Esophagus muscularis mucosa (tissue), 4 donors: ENCODE measurements at places on chromosomes 4 and X.

DNA sequence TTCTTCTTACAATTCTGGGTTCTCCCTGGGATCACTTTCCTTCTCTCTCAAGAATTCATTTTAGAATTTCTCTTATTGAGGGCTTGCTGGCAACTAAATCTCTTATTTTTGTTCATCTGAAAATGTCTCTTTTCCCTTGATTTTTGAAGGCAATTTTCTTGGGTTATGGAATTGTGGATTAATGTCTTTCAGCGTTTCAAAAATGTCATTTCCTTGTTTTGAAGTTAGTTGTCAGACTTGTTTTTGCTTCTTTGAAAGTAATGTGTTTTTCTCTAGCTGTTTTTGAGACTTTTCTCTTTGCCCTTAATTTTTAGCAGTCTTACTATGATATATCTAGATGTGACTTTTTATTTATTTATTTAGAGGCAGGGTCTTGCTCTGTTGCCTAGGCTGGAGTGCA lies 205.7 kb downstream of the CHIC2 start:
- no peak for DNase-seq

- DNase-seq = no peak
Measured at GRCh38 chr4:145436114-145436513, 45.5 kb upstream of the SMAD1 start.

DNA sequence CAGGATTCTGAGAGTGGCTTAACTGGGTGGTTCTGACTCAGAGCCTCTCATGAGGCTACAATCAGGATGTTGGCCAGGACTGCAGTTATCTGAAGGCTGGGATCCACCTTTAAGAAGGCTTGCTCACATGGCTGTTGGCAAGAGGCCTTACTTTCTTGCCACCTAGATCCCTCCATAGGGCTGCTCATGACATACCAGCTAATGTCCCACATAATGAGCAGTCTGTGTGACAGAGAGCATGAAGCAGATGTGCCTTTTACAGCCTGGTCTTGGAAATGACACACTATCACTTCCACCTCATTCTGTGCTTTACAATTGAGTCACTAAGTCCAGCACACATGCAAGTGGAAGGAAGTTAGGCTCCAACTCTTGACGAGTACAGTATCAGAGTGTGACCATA lies 4.3 kb upstream of the RBM3 start:
- no peak for DNase-seq

DNA sequence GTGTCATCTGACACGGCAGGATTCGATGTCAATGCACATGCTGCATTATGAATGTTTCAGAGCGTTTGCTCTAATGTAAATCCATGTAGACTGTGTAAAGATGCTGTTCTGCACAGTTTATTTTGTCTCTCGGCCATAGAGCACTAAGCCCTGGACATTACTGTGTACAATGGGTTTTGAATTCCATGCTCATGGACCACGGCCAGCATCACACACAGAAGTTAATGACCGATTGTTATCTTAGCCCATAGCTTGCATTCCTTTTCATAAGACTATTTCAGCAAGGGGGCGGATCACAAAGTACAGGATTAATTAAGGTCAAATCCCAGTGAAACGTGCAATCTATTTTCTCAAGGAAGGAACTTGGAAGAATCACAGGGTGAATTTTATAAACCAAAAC lies 286.1 kb upstream of the TENM3 start:
- no peak for DNase-seq

DNA sequence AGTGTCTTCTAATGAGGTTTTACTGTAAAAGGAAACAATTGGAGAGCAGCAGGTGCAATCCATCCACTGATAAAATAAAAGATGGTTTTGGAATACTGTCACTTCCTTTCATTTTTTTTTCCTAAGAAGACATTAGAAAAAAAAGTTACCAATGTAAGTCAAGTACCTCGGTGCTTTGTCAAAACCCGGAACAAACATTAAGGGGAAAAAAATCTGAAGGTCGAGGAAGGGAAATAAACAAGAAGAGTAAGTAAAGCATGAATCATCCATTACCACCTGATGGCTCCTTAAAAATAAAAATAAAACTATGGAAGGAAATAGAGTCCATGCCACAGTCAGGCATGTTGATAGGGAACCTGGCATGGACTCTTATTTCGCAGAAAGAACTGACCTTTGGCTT lies 15.3 kb upstream of the XPNPEP2 start:
- DNase-seq = no peak

DNA sequence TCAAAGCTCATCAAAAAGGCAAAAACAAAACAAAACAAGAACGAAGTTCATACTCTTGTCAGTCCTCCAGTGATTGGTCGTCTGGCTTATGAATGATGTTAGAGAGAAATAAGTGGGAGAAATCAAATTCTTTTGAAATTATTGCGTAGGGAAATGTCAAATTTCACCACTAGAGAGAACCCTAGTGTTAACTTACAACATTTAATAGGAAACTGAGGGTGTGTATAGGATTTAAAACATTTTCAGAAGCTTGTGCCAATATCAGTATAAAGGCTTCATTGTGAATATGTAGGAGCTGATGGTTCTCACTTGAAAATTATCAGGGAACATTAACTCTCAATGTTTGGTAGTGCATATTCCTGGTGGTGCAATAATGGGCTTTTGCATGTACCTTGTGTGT lies 17.4 kb downstream of the ADH6 start:
- no peak for DNase-seq

- DNase-seq = no peak
Measured at GRCh38 chr4:182776376-182777105, 140.6 kb downstream of the DCTD start.

DNA sequence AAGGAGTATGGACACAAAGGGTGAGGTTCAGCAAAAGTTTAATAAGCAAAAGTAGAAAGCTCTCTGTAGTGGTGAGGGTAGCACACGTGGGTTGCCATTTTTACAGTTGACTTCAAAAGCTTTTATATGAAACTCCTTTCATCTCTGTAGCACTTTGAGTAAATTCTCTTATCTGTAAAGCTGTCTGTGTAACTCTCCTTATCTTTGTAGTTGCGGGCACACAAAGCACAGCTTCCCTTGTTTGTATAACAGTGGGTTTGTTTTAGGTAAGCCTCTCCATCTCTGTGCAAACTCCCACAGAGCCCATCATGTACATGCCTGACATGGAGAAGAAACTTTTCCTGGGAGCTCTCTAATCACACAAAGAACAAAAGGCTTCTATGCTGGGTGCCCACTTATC lies 325.9 kb upstream of the PABPC5 start:
- no peak for DNase-seq

GRCh38 chr4:7808752-7809151 lies 130.9 kb downstream of the AFAP1 start:
- DNase-seq = no peak

DNA sequence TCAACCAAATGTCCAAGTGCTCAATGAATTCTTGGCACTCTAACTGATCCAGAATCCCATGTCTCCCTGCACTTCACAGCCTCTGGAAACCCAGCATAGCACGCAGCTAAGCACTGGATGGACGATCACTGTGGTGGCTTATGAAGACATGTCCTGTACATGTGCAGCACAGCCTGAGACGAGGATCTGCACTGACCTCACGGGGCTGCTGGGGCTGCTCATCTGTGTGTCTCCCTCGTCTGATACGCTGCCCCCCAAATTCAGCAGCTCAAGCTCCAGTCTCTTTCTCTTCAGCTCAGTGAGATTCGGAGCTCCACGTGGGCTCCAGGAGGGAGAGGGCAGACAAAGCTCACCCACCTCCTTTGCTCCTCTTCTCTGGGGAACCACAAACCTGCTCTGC lies 126.9 kb downstream of the CPZ start:
- no peak for DNase-seq

- DNase-seq = no peak
Measured at GRCh38 chrX:27599928-27600327, 9.8 kb downstream of the DCAF8L2 start.

DNA sequence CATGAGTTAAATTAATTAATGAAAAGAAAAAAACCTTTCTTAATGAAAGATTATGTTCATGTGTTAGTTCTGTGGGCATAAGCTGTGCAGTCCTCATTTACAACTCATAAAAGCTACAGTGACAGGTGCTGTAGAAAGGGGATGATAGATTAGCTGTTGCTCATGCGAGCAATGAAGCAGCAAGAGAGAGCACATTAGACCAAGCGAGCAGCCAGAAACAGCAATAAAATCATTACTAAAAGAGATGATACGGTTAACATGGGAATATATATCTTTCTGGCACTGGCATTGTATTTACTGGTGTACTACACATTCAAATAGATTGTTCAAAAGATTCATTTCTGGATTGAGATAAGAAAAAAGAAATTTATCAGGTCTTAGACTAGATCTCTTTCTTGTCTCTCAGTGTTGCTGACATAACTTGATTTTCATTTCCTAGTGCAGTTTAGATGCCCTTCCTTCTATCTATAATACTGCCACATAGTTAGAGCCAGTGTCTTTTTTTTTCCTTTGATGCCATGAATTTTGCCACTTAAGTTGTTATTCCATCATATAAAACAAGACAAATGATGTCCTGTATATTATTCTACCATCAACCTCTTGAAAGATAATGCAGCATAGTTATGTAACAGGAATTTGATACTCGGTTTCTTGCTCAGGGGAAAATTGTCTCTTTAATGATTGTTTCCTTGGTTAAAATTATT lies 164.6 kb downstream of the BANK1 start:
- DNase-seq = no peak

DNA sequence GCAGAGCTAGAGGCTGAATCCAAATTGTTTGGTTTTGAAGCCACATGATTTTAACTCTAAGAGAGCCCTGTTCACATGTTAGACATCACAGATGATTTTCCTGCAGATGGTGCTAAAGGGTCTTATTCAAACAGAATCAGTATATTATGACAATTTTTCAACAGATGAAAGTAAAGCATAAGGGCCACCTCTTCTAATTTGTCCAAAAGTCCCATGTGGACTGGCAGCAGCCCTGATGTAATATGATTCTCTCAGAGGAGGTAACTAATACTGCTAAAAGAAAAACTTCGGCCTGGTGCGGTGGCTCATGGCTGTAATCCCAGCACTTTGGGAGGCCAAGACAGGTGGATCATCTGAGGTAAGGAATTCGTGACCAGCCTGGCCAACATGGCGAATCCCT lies 26.0 kb upstream of the SETD7 start:
- no peak for DNase-seq

DNA sequence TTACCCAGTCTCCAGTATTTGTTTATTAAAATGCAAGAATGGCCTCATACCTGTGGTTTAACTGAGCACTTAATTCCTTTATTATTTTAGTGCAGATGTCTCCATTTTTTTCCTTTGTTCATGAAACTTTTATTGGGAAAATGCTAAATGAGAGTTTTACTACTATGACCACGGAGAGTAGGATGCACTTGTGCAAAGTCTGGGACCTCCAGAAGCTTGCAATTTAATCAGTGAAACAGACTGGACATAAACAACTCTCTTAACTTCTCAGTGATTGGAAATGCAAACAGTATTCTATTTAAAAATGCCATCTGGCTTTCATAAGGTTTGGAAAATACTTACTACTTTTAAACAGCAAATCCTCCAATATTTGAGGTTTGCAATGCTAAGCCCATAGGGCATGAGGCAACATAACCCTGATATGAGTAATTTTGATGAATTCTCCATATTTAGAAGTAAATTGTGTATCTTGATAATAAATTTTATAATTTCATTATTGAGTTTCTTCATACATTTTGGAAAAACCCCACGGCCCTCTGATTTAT lies 718.7 kb upstream of the MAGEB2 start:
- DNase-seq = no peak

DNA sequence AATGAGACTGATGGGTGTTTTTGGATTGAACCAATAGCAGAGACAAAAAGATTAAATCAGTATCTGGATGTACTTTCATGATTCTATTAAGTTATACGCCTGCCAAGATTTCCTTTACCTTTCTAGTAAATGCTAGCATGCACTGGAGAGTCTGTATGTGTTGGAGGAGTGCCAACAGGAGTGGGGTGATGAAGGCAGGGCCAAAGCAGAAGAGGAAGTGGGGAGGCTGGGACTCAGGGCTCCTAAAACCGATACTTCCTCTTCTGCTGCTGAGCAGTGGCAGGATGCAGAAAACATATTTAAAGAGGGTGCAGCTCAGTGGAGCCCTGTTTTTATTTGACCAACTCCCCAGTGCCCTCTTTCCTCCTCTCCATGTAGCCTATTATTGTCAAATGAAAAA lies 5.6 kb downstream of the CYSLTR1 start:
- DNase-seq = no peak

GRCh38 chr4:142900622-142901021 lies 54.5 kb upstream of the INPP4B start:
- DNase-seq = no peak

GRCh38 chrX:132612821-132613564 lies 124.2 kb upstream of the MBNL3 start:
- no peak for DNase-seq

- DNase-seq = no peak
Measured at GRCh38 chr4:93617606-93618005, 210.9 kb upstream of the ATOH1 start.

DNA sequence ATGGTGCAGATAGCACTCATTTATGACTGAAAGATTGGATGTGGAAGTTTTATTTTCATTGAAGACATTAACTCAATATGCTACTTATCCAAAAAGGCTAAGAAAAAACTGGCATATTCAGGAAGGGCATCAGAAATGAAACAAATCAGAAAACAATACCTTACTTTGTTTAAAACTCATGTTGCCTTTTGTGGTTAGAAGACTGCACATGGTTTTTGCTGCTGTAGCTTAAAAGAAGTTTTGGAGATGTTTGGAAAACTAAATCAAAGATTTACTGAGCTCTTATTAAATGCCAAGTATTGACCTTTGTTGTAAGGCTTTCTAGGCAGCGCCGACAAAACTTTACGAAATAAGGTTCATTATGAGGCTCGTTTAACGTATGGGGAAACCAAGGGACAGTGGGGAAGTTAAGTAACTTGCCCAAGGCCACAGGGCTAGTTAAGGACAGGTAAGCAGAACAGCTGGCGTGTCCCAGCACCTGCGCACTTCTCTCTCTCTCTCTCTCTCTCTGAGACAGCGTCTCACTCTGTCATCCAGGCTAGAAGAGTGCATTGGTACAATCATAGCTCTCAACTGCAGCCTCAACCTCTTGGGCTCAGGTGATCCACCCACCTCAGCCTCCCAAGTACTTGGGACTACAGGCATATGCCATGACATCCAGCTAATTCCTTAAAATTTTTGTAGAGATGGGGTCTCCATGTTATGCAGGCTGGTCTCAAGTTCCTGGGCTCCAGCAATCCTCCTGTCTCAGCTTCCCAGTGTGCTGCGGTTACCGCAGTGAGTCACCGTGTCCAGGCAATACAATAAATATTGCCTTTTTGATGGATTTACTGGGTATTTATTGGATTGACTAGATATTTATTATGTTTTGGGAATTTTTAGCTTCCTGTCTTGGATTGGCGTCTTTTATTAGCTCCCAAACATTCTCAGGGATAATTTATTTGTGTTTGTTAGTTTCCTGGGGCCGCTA lies 16.1 kb downstream of the LRP2BP start:
- no peak for DNase-seq

- no peak for DNase-seq
Measured at GRCh38 chrX:112645774-112646173, 34.0 kb downstream of the LHFPL1 start.

GRCh38 chr4:52111995-52112394 lies 60.9 kb downstream of the SPATA18 start:
- DNase-seq = no peak

GRCh38 chr4:78244705-78245485 lies 187.8 kb downstream of the FRAS1 start:
- no peak for DNase-seq

- DNase-seq = no peak
Measured at GRCh38 chrX:136210243-136210642, 41.0 kb downstream of the MAP7D3 start.
